ENCODE measurements at places on chromosomes 5 and 9. TPM values are rescaled to one million over a fixed set of nuclear protein-coding genes. Genes with fewer than 3 reads are reported as not detected.

Gene C9orf153
- total RNA-seq = 0.26 TPM

Gene GAPVD1
- 58.0 TPM for total RNA-seq

- no peak for DNase-seq
Observed at GRCh38 chr5:68362331-68362730, 146.8 kb downstream of the PIK3R1 start.

DNA sequence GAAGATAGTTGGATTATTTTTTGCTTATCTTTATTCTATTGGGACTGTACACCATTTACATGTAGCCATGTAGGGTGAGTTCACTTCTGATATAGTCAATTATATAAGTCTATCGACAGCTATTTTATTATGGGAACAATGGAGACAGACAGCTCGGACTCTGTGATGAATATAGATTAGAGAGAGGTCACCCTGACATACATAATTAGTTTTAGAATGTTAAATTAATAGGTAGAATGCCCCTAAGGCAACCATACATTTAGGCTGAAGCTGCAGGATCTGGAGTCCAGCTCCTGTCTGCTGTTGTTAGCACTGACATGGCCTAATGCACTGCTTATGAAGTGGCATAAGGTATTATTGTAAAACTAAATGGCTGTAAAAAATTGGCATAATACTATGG, 700.8 kb downstream of the MAT2B start:
- no peak for DNase-seq

DNA sequence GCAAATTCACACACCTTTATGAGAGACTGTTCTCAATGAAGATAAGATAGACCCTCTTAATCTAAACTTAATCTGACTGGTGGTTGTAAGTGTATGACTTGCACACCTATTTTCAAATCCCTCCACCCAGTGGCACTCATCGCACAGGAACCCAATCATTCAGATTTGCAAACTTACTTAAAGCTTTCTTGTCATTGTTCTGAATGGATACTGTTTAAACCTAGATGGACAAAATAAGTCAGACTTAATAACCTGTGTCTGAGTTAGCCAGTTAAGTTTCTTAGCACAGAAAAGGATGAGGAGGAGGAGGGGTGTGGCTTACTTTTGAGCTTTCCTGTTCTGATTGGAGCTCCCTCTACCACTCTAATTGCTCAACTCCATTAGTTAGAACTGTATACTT, 252.4 kb upstream of the CCNH start:
- DNase-seq = no peak

All from bronchial epithelial cell (primary cell).